NB4 (cell line): ENCODE measurements at places on chromosomes 5 and 9.

- DNase-seq = peak; percentile 30
Measured at GRCh38 chr5:390623-391491, 52.1 kb upstream of the EXOC3 start.

DNA sequence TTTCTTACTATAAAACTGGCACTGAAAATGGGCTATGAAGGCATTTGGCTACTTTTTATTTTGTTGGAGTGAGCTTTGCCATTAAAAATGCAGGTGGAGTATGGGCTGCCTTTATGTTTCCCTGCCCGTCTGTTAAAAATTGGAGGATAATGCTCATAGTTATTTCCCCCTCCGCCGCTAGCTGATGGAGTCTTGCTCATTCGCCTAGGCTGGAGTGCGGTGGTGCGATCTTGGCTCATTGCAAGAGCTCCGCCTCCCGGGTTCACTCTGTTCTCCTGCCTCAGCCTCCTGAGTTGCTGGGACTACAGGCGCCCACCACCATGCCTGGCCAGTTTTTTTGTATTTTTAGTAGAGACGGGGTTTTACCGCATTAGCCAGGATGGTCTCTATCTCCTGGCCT lies 8.6 kb downstream of the G3BP1 start:
- no peak for DNase-seq

DNA sequence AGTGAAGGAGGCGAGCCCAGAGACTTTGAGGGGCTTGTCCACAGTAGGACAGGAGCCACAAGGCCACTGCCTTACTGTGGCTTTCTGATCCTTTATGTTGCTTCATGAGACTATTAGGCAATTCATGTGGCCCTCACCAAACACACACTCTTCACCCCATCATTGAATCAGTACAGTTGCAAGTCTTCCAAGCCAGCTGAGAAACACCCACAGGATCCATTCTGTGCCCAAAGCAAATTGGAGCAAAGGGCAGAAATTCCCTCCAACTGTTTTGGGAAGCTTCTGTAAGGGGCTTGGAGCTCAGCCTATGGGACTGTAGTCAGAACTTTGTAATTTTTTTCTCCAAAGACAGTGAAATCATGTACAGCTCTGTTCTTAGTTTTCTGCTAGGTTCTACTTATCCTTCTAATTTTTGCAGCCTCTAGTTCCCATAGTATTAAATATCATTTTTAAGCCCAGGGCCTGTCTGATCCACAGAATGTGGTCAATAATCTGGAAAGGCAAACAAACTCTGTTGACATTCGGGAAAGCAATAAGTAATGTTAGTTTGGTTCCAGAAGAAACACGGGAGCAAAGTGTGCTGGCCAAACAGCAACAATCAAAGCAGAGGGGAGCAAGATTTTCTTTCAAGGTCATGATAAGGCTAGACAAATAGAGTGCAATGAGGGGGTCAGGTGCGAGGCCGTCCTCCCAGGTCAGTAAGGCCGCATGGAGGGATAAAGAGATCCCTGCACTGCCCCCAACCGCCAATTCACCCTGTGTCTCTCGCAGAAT lies 47.0 kb downstream of the UBE2QL1 start:
- no peak for DNase-seq

DNA sequence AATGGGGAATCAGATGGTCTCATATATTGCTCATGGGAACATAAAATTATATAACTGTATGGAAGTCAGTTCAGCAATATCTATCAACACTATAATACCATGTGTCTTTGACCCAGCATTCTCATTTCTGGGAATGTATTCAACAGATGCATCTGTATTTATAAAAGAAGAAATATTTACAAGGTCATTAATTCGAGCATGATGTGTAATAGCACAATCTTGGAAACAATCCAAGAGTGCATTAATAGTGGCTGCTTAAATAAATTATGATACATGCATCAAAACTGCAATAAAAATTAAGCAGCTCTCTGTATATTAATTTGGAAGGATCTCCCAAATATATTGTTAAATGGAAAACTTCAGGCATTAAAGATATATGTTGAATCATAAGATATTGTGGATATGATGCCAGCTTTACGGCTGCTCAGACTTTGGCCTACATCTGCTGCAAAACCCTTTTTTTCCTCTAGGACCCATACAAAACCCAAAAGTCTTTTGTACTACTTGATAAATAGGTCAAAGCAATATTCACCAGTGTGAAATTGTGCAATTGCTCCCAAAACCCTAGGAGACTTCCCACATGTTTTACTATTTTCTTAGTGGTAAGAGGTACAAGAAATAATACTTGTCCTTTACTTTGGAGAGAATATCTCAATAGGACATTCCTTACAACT lies 45.3 kb upstream of the ISOC1 start:
- DNase-seq = no peak

DNA sequence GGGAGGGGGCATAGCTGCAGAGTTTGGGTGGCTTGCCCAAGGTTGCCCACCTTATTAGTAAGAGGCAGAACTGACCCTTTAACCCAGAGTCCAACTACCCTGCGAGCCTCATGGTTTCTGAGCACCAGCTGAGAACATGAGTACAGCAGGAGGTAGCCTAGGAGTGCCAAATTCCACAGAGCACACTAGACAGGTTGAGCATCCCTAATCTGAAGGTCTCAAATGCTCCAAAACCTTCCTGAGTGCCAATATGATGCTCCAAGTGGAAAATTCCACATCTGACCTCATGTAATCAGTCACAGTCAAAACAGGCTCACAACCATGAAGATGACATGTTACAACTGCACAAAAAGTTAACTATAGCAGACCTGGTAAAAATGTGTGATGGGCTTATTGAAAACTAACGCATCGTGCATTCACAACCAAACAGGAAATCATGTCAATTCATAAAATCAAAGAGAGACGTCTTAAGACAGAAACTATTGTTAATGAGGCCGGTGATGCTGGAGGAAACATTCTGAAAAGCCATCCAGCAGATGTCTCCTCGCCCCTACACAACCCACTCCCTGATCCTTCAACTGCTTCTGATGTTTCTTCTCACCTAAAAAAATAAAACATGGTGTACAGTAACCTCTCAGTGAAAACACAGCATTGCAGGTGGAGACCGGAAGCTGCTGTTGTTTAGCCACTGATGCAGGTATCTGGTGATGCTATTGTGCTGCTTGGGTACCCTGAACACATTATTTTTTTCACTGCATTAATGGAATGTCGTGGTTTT lies 25.0 kb downstream of the PTCH1 start:
- DNase-seq = no peak

- DNase-seq = no peak
Measured at GRCh38 chr9:90642570-90643539, at the start of gene DIRAS2. DIRAS2 (minus strand) TSS chr9:90642824; CDS start chr9:90613827, 28,997 bp downstream.

DNA sequence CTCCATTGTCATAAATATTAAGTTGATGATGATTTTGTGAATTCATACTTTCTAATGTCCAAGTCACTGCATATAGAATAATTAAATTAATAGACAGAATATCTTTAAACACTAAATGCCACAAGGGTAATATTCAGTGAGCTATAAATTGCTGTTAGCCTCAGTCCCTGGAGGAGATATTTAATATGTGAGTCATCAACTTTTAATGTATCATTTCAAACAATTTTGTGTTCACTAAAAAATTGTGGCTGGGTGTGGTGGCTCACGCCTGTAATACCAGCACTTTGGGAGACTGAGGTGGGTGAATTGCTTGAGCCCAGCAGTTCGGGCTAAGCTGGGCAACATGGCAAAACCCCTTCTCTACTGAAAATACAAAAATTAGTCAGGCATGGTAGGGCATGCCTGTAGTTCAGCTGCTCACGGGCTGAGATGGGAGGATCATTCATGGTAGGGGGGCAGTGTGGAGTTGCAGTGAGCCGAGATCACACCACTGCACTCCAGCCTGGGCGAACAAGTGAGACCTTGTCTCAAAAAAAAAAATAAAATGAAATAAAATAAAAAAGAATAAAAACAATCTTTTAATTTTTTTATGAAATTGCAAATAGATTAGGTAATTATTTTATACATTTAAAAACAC lies 717.3 kb upstream of the CHD1 start:
- DNase-seq = no peak

GRCh38 chr9:26012797-26013196 lies 334.6 kb upstream of the TUSC1 start:
- DNase-seq = no peak

- DNase-seq = no peak
Measured at GRCh38 chr9:15282567-15283285, 24.3 kb downstream of the TTC39B start.
